Upper lobe of left lung (tissue), 6 donors: ENCODE measurements at places on chromosomes 3 and 15.

- DNase-seq: no peak
Measured at GRCh38 chr15:84590406-84590805, 10.4 kb upstream of the ZSCAN2 start.

DNA sequence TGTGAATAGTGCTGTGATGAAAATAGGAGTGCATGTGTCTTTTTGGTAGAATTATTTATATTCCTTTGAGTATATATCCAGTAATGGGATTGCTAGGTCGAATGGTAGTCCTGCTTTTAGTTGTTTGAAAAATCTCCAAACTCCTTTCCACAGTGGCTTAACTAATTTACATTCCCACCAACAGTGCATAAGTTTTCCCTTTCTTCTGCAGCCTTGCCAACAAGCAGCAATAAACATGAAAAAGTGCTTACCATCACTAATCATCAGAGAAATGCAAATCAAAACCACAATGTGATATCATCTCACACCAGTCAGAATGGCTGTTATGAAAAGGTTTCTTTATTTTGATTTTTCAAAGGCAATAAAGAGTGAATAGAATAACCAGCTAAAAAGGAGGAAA, 1105.9 kb downstream of the NAALADL2 start:
- no peak for DNase-seq

DNA sequence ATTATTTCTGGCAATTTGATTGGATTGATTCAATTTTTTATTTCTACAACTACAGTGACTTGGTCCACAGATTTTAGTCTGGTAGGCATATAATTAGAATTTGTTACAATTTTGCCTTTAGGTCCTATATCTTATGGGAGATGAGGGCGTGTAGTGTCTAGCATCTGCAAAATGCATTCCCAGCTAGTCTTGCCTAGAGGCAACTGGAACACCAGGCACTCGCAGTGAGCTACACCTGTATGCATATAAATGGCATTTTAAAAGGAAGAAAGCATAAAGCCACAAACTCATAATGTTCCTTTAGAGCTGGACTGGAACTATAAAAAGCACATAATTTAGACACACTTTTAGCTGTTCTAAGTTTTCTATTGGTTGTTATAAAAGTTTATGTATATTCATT, 17.9 kb upstream of the SPPL2A start:
- no peak for DNase-seq

DNA sequence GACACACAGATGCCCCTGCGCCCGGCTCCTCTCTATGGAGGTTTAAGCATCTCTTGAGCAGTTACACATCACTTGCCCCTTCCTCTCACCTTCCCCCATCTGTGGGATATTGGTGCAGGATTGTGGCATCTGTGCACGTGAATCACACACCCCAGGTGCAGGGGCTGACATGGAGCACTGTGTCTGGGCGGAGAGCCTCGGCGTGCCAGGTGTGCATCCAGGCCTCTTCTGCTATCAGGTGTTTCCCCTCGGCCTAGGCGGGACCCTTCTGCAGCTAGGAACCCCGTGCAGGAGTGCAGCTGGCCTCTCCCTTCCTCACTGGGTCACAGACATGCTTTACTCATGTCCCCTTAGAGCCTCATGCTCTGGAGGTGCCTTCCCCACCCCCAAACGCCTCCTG, 33.4 kb upstream of the MUC13 start:
- no peak for DNase-seq

DNA sequence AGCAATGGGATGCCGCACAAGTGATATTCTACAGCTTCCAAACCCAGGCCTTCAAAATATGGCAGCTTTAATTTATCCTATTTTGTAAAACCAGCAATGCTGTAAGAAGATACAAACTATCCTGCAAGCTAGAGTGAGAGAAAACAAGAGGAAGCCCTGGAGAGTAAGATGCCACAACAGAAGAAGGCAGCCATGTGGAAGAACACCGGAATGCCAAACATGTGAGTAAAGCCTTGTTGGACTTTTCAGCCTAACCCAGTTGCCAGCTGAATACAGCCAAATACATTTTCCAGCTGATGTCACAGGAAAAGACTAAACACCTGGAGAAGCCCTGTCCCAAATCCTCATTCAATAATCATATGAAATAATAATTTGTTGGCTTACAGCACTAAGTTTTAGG, 1115.1 kb upstream of the CADM2 start:
- DNase-seq: no peak

- no peak for DNase-seq
Measured at GRCh38 chr3:98185180-98185579, 18.7 kb downstream of the OR5H15 start.

- DNase-seq: no peak
Measured at GRCh38 chr3:10981961-10982360, 10.6 kb upstream of the SLC6A1 start.

GRCh38 chr15:85964471-85964870, 115.2 kb upstream of the AGBL1 start:
- no peak for DNase-seq

DNA sequence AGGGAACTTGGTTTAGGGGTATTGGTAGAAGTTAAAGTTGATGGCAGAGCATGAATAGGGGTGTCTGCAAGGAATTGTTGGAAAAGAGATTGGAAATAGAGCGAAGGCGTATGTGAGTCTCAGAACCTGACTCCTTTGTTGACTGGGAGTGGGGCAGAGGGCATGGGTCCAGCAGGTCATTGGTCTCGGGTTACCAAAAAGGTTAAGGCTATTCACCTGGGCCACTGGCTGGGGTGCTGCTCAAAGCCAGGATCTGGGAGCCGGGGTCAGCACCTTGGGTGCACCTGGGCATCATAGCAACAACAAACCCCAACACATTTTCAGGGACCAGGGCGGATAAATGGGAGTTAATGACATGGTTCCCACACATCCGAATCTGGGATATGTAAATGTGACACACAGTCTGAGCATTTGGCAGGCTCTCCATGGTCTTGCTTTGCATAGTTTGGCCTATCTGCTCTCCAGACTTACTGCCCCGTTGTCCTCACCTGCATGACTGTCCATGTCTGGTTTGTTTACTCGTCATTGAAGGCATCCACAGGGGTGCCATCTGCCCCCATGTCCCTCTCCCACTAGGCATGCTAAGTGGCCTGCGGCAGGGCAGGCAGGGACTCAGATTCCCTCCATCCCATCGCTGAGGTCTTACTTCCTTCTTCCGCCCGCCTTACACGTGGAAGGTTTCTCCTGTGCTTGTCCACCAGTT, 10.1 kb downstream of the KLF13 start:
- DNase-seq: no peak

GRCh38 chr15:38882221-38882620, 317.6 kb upstream of the RASGRP1 start:
- no peak for DNase-seq

GRCh38 chr3:72282918-72283317, 498.0 kb upstream of the PROK2 start:
- DNase-seq: no peak

DNA sequence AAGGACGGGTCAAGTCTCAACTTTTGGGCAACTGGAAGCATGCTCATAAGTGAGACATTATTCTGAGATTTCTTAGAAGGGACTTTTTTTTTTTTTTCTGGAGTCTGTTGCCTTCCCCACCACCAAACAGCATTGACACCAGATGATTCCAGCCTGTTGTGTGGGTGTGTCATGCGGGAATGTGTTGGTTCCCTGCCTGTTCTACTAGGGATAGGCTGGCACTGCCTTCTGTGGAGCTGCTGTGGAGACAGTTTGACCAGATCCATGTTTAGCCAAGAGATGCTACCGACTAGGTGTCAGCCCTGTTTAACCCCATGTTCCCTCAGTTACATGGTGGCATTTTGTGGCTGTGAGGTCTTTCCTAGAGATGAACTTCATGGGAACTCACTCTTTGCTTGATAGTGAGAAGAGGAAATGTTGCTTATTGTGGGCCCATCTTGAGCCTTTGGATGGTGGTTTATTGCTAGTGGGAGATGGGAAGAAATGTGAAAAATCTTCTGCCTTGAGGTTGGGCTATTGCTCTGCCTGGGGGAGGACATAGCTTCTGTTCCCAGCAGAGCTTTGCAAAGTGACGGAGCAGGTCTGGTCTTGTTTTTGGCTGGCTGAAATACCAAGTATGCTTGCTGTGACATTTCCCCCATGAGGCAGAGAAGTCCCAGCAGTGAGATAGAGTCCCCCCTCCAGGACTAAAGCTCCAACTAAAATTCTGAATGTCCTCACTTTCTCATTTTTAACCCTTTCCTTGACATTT, 31.3 kb downstream of the TRAK1 start:
- no peak for DNase-seq

DNA sequence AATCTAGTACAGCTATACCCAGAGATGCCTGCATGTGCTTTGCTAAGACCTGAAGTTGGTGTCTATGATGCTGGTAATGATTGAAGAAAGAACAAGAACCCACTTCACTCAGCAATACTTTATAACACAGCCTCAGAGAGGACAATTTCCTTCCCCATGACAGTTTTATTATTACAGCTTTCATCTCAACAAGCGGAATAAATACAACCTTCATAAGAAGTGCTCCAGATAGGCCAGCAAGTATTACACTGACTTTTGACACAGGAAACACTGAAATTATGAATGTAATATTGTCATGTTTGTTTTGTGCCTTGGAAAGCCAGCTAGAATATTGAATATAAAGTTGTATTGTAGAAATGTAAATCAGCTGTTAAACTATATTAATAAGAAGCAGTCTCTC, 557.4 kb upstream of the ARPP21 start:
- DNase-seq: no peak

GRCh38 chr3:134718726-134719125, 67.9 kb upstream of the KY start:
- DNase-seq: no peak

GRCh38 chr3:54575618-54575960, 352.3 kb downstream of the LRTM1 start:
- DNase-seq: no peak

DNA sequence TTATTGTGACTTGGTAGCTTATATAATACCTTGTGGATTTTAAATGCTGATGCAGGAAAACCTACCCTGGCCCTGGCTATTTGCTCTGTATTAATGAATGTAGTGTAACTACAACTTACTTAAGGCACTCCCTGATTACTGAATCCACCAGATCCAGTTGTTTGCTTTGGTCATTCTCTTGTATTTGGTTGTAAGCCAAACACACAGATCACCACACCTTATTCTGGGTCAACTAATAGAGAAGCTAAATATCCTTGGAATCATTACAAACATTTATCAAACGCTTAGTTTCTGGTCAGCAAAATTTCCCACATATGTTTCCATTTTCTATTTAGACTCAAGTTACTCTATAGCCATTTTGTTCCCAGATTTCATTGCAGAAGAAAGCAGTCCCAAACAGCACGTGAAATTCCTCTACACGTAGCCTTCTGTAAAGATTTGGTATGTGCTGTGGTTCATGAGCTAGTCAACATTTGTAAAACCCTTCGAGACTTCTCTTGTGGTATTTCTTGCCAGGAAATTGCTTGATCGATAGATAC, 322.6 kb downstream of the MEX3B start:
- DNase-seq: no peak

- DNase-seq: no peak
Measured at GRCh38 chr3:50825841-50826240, 151.1 kb downstream of the DOCK3 start.

DNA sequence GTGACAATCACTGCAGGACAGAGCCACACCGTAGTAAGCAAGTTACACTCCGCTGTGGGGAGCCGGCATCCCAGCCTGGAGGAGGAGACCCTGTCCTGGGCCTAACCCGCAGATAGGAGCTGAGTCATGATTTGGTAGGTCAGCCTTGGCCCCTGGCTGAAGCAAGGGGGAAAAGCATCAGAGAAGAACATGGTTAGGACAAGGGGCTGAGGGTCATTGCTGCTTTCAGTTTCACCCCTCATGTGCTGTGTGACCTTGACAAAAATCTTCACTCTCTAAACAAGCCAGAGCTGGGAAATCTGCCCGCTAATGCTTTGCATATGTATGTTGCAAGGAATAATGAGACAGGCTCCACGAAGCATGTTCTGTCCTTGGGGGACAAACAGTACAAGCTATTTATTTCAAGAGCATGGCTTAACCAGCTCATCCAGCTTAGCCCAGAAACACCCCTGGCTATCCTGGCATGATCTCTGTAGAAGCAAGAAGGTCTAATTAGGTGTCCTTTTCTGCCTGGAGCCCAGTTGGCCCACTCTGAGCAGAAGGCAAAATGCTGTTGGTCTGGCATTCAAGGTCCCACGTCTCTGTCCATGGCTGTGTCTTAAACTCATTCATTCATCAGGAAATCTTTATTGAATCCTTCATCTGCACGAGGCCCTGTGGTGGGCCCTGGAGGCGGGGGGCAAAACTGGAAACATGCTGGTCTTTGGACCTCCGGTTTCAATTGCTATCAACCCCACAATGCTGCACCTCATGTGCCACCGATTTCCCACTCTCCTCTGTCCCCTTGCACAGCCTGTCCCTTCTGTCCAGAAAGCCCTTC, 221.3 kb upstream of the LYSMD4 start:
- no peak for DNase-seq

DNA sequence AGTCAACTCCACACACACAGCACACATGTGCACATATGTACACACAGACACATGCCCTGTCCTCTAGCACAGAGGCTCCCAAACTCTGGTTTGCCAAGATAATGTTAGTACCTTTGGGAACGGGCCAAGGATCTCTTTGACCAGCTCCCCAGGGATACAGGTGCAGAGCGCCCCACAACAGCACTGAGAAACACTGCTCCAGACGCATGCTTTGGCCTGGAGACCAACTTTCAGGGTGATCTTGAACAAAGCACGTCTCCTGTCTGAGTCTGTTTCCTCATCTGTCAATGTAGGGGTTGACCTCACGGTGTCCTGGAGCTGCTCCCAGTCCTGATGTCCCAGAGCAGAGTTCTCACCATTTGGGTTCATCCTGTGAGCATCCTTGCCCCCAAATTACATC, 15.9 kb upstream of the SKOR1 start:
- no peak for DNase-seq

- DNase-seq: no peak
Measured at GRCh38 chr15:35439291-35439690, 106.7 kb downstream of the DPH6 start.

GRCh38 chr3:155481591-155481990, 188.1 kb upstream of the STRIT1 start:
- DNase-seq: no peak

- DNase-seq: no peak
Measured at GRCh38 chr3:53836084-53836872, 9.9 kb downstream of the CHDH start.

- no peak for DNase-seq
Measured at GRCh38 chr3:165078293-165078692, at the start of gene SI. SI (minus strand) TSS chr3:165078496; CDS start chr3:165076012, 2,484 bp downstream.

- no peak for DNase-seq
Measured at GRCh38 chr3:42376344-42376798, 34.0 kb downstream of the LYZL4 start.

- no peak for DNase-seq
Measured at GRCh38 chr3:190081389-190081788, 39.3 kb downstream of the P3H2 start.
